H9 (cell line): ENCODE measurements at places on chromosomes 2 and 18. TPM values are rescaled to one million over a fixed set of nuclear protein-coding genes. Genes with fewer than 3 reads are reported as not detected.

The ZNF804A gene
- not detected in 2 replicates for total RNA-seq

The ALPI gene
- total RNA-seq, result not detected in 2 replicates

The ANKRD30BL gene
- not detected in 2 replicates for total RNA-seq

The STON1 gene
- total RNA-seq, result 4.9 and 5.5 TPM in 2 replicates
